ENCODE measurements at places on chromosomes 2 and 18. TPM values are rescaled to one million over a fixed set of nuclear protein-coding genes. Genes with fewer than 3 reads are reported as not detected.

- peak; percentile 87 for DNase-seq
These were observed 687 bp downstream of the CTDP1 start for GRCh38 chr18:79680100-79680879.

DNA sequence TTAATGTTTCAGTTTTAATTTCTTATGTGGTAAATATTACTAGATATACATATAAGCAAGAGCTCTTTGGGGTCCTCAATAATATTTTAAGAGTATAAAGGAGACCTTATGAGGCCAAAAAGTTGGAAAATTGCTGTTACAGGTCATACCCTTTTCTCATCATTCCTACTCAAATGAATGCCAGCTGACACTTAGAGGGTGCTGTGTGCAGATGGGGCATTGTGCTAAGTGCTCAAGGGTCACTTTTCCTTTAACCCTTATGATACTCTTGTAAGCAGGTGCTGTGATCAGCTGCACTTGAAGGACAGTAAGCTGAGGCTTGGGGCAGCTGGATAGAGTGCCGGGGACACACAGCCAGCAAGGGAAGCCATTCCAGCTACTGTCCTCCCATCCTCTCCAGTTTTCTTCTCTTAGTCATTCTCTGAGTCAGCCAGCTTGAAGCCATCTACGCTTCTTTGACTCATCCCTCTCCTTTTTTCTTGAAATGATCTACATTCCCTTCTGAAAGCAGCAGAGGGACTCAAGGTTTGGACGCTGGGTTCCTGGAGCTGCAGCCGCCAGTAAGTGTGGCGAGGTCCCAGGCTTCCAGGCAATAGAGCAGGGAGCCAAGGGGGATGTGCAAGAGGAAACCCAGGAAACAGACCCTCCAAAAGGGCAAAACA, 42.0 kb upstream of the CREB1 start:
- peak; percentile 98 for DNase-seq

DNA sequence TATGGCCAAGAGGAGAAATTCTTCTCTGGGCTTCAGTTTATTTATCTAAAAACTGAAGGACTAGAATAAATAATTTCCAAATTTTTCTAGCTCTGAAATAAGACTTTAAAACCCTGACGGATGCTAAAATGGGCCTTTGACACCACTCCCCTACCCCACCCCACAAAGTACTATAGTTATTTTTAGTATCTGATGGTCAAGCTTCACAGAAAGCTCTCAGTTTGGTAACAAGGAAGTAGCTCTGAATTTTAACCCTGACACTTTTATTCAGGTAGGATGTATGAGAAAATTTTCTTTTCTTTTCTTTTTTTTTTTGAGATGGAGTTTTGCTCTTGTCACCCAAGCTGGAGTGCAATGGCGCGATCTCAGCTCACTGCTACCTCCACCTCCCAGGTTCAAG, 2.4 kb downstream of the RBKS start:
- DNase-seq = no peak

TUBA3E gene
- not detected for total RNA-seq
